ENCODE measurements at places on chromosomes 11 and 22.

GRCh38 chr22:29031227-29032011, 30.2 kb downstream of the C22orf31 start:
- peak; percentile 87 for DNase-seq

- no peak for DNase-seq
Measured at GRCh38 chr11:23509023-23509422, 648.7 kb upstream of the CCDC179 start.

DNA sequence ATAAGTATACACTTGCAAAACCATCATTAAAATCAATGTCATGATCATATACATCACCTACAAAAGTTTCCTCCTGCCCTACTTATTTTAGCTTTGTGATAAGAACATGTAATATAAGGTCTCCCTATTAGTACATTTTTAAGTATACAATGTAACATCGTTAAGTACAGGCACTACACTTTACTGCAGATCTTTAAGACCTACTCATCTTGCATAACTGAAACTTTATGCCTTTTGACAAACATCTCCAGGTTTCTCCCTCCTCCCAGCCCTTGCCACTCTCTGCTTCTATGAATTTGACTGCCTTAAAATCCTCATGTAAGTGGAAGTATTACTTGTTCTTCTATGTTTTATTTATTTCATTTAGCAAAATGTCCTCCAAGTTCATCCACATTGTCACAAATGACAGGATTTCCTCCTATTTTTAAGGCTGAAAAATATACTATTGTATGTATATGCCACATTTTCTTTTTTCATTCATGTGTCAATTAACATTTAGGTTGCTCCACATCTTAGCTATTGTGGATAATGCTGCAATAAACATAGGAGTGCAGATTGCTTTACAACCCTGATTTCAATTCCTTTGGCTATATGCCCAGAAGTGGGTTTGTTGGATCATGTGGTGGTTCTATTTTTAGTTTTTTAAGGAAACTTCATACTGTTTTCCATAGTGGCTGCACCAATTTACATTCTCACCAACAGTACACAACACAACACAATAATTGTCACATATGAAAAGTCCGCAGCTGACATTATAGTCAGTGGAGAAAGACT, 471.1 kb upstream of the ANO3 start:
- no peak for DNase-seq

DNA sequence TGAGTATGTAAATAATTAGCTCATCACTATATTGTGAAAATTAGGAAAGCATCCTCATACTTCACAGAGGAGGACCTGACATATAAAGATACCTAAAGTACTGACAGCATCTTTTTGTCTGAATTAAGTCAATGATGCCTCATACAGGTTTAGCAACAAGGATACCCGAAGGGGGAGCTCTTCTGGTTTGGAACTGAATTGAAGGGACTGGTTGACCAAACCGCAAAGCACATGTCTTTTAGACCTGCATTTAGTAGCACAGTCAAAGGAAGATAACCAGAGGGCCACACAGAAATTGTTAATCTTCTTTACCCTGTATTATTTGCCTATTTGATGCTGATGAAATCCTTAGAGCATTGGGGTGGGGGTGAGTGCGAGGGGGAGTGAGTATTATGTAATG, 12.9 kb upstream of the WT1 start:
- no peak for DNase-seq

GRCh38 chr22:38944653-38945052, 12.8 kb upstream of the APOBEC3A start:
- DNase-seq, result no peak

GRCh38 chr22:50215297-50216054, 14.7 kb downstream of the SELENOO start:
- no peak for DNase-seq

GRCh38 chr22:16568425-16568758, 24.2 kb downstream of the CCT8L2 start:
- no peak for DNase-seq

DNA sequence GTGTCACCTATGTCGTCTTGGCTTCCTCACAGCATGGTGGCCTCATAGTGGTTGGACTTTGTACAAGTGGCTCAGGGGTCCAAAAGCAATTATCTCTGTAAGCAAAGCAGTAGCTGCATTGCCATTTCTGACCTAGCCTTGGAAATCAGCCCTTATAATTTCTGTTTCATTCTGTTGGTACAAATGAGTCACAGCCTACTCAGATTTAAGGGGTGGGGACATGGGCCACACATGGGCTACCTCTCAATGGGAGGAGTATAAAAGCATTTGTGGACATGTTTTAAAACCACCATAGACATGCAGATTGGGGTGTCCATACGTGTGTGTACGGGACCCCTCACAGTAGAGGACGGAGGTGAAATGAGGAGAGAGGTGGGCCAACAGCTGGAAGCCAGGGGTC, 41.6 kb downstream of the CHRDL2 start:
- DNase-seq, result no peak

DNA sequence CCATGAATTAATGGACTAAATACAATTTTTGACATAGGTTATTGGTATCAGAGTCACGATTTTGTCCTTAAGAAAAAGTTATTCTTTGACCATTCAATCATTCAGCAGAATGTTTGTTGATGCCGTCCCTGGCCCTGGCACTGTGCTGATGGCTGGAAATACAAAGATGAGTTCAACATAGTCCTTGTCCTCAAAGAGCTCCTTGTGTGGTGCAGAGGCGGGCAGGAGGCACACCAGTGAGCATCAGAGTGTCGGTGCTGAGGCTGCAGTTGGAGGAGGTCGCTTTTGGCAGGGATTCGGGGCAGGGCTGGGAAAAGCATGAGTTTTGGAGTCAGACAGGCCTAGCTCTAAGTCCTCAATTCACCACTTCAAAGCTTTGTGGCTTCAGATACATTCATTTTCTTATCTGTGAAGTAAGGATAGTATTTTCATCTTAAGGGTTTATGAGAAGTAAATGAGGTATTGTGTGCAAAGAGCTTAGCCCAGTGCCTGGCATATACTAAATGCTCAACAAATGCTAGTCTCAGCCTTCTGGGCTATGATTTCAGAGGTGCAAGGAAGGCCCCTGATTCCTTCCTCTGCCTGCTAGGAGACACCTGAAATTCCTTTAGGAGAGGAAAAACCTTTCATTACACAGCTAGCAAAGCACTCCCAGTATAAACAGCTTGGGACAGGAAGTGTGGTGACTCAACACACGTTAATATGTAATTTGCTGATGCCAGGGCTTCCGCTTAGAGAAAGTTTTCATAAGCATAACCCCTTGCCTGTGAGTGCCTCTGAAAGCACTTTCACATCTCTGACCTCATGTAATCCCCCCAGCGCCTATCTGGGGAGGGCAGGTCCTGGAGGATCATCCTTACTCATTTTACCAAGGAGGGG, 113.8 kb downstream of the NECTIN1 start:
- peak; percentile 30 for DNase-seq

GRCh38 chr22:35434061-35434710, 34.2 kb downstream of the MCM5 start:
- no peak for DNase-seq

GRCh38 chr11:88043149-88043548, 132.1 kb downstream of the RAB38 start:
- DNase-seq, result no peak

- no peak for DNase-seq
Measured at GRCh38 chr11:126464796-126465195, 109.3 kb downstream of the ST3GAL4 start.

DNA sequence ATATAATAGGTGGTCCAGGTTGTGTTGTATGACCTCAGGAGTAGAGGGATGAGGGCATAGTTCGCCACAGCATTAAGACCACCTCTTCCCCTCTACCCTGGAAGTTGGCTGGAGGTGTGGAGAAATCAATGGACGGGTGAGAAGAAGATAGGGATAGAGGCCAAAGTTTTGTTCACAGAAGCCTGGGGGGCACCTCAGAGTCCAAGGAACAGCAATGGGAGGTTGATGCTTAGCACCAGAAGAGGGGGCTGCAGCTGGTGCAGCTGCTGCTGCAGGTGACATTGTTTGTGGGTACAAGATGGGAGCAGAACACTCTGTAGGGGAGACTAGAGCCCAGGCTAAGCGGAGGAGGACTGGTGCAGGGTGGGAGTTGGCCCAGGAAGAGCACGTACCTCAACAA, 31.2 kb upstream of the SPON1 start:
- DNase-seq, result no peak
